Fibroblast of the aortic adventitia (primary cell): ENCODE measurements at places on chromosomes 11 and 22. TPM values are rescaled to one million over a fixed set of nuclear protein-coding genes. Genes with fewer than 3 reads are reported as not detected.

ZNF70 gene
- total RNA-seq: 5.3 and 5.9 TPM in 2 replicates

KIAA1671 gene
- total RNA-seq: 4.6 and 10.7 TPM in 2 replicates

MS4A8 gene
- total RNA-seq: 0.49 TPM in 1 of 2 replicates, not detected in the other

OR8A1 gene
- total RNA-seq: not detected in 2 replicates

FDX1 gene
- total RNA-seq: 10.1 and 10.8 TPM in 2 replicates

FGF3 gene
- not detected in 2 replicates for total RNA-seq

TMEM86A gene
- total RNA-seq: 0.27 and 9.6 TPM in 2 replicates

CASP5 gene
- not detected in 2 replicates for total RNA-seq

GPR83 gene
- total RNA-seq: not detected in 2 replicates

OR52E8 gene
- not detected in 2 replicates for total RNA-seq

UPK3A gene
- total RNA-seq: not detected in 2 replicates

CLTCL1 gene
- total RNA-seq: 4.6 and 7.1 TPM in 2 replicates

SLC1A2 gene
- total RNA-seq: 10.5 and 23.6 TPM in 2 replicates

OR52N4 gene
- total RNA-seq: not detected in 2 replicates

RIMBP3B gene
- 0.09 TPM in 1 of 2 replicates, not detected in the other for total RNA-seq

EIF3F gene
- 196 and 334 TPM in 2 replicates for total RNA-seq

NFAM1 gene
- not detected in 2 replicates for total RNA-seq

ADAMTS8 gene
- 2.6 TPM in 1 of 2 replicates, not detected in the other for total RNA-seq

SHANK2 gene
- total RNA-seq: 1.9 and 4.9 TPM in 2 replicates

KCNQ1OT1 gene
- total RNA-seq: 5.5 and 7.3 TPM in 2 replicates

ZNF280A gene
- total RNA-seq: not detected in 2 replicates

KRTAP5-1 gene
- not detected in 2 replicates for total RNA-seq

KRTAP5-11 gene
- not detected in 2 replicates for total RNA-seq

TSKU gene
- 5.6 and 24.6 TPM in 2 replicates for total RNA-seq

SYT8 gene
- 0.82 TPM in 1 of 2 replicates, not detected in the other for total RNA-seq

DGAT2 gene
- total RNA-seq: 0.16 and 13.4 TPM in 2 replicates

CSF2RB gene
- total RNA-seq: 0.81 and 0.98 TPM in 2 replicates

CLCF1 gene
- 1.5 and 9.4 TPM in 2 replicates for total RNA-seq

PRPF19 gene
- 19.5 and 53.1 TPM in 2 replicates for total RNA-seq

MUC6 gene
- under 0.01 TPM in 1 of 2 replicates, not detected in the other for total RNA-seq

TMEM191B gene
- total RNA-seq: 0.36 and 5.8 TPM in 2 replicates

SF1 gene
- total RNA-seq: 150 and 183 TPM in 2 replicates

ADM gene
- 103 and 348 TPM in 2 replicates for total RNA-seq

RIMBP3C gene
- 0.49 and 0.63 TPM in 2 replicates for total RNA-seq

OR52I1 gene
- not detected in 2 replicates for total RNA-seq

MAJIN gene
- not detected in 2 replicates for total RNA-seq

HBE1 gene
- not detected in 2 replicates for total RNA-seq

ATG13 gene
- total RNA-seq: 58.8 and 152 TPM in 2 replicates

C11orf42 gene
- not detected in 2 replicates for total RNA-seq

PRR33 gene
- total RNA-seq: not detected in 2 replicates

TNNI2 gene
- not detected in 2 replicates for total RNA-seq

BAD gene
- 56.2 and 69.6 TPM in 2 replicates for total RNA-seq

ELMOD1 gene
- total RNA-seq: 0.36 and 0.90 TPM in 2 replicates

FAM227A gene
- total RNA-seq: 0.74 and 2.0 TPM in 2 replicates

SCGB2A2 gene
- not detected in 2 replicates for total RNA-seq

JAML gene
- total RNA-seq: not detected in 2 replicates

C1QTNF5 gene
- total RNA-seq: 5.3 and 90.8 TPM in 2 replicates

SMDT1 gene
- 8.0 and 10.2 TPM in 2 replicates for total RNA-seq

OR5I1 gene
- not detected in 2 replicates for total RNA-seq

CEND1 gene
- 0.65 and 1.2 TPM in 2 replicates for total RNA-seq

GAL3ST3 gene
- total RNA-seq: not detected in 2 replicates

C11orf21 gene
- total RNA-seq: not detected in 2 replicates

OR52H1 gene
- 0.41 and 0.81 TPM in 2 replicates for total RNA-seq
